ENCODE measurements at places on chromosomes 3 and 15.

GRCh38 chr15:72166716-72167417, 30.7 kb downstream of the GRAMD2A start:
- no peak for DNase-seq

DNA sequence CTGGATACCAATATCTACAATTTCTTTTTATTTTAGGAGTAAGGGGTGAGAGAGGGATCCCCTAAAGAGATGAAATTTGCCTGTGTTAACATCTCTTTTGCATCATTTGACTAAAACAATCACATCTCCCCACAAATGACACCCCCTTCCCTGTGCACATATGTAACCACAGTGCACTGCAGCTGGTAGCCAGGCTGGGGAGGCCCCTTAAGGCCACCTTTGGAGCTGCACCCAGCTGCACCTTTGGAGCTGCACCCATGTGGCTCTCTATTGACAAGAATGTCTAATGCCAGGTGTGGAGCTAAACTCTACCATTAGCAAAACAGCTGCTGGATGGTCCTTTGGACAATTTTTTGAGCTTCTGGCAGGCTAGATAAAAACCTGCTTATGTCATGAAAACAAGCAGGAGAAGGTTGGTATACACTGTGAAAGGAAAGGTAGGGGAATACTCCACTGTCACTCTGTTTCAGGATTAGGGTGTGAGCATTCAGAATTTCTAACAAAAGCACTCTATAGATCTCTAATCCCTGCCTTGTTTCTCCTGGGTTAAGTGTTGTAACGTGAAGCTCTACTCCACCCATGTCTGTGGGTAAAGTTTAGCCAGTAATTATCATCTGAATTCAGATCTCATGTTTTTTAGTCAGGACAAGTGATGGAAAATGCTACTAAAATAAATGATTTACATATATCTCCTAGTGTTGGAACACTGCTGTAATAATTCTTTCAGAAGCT, 52.1 kb downstream of the TFG start:
- DNase-seq = no peak

DNA sequence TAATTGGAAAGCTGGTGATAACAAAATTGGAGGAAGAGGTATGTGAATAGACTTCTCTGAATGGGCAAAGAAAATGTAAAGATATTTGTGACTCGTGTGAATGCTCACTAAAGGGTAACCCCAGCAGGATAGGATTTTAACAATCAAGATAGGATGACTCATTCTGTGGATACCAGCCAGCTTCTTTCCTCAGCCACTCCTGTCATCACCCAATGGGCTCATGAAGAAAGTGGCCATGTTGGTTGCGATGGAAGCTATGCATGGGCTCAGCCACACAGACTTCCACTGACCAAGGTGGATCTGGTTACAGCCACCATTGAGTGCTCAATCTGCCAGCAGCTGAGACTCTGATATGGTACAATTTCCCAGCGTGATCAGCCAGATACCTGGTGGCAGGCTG, 40.9 kb downstream of the STRIT1 start:
- DNase-seq = no peak

- DNase-seq = no peak
These were observed 69.6 kb upstream of the RASGRF1 start for GRCh38 chr15:79160211-79160610.

DNA sequence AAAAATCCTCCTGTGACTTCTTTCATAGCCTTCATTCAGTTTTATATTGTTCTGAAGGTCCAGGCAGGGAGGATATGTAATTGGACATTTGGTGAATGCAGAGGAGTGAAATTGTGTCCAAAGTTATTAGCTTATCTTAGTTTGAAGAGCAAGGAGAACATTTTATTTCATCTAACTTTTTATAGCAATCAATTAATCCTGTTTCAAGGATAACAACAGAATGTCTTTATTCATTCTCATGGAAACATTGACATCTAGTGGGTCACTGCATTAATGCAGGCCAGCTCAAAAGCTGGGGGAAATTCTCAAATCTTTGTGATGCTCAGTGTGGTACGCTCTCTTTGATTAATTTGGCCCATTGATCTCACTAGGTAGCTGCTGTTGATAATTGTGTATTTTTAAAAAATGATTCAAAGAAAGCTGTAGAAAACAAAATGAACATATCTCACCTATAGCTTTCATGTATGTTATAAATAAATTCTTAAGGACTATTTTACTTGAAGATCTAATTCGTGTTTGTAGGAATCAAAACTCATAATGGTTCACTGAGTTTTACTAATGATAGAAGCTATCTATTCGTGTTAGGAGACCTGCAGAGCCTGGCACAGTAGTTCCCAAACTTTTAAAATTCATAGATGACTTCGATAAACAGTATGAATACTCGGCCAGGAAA, 150.8 kb upstream of the KCNMB2 start:
- no peak for DNase-seq

- no peak for DNase-seq
These were observed 329.8 kb downstream of the MCTP2 start for GRCh38 chr15:94561036-94561689.

- no peak for DNase-seq
These were observed 55.9 kb downstream of the PGPEP1L start for GRCh38 chr15:98951493-98952320.

DNA sequence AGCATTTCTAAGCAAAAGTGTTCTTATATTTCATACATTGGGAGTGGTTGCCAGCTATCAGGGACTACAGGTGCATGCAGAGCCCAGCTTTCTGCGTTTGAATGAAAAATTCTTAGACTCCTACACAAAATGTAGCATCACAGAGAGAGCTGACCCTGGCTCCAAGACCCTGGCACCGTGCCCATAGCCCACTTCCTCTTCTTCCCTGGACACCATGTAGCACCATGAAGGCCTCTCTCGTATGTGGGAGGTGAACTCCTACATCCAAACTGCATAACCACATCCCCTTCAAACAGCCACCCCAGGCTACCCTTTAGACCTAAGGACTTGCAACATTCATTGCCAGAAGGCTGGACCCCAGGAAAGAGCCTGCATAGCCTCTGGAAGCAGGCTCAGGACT, 35.8 kb upstream of the ATOSA start:
- DNase-seq = no peak

- DNase-seq = no peak
These were observed 61.7 kb downstream of the LDHAL6B start for GRCh38 chr15:59268168-59268851.

DNA sequence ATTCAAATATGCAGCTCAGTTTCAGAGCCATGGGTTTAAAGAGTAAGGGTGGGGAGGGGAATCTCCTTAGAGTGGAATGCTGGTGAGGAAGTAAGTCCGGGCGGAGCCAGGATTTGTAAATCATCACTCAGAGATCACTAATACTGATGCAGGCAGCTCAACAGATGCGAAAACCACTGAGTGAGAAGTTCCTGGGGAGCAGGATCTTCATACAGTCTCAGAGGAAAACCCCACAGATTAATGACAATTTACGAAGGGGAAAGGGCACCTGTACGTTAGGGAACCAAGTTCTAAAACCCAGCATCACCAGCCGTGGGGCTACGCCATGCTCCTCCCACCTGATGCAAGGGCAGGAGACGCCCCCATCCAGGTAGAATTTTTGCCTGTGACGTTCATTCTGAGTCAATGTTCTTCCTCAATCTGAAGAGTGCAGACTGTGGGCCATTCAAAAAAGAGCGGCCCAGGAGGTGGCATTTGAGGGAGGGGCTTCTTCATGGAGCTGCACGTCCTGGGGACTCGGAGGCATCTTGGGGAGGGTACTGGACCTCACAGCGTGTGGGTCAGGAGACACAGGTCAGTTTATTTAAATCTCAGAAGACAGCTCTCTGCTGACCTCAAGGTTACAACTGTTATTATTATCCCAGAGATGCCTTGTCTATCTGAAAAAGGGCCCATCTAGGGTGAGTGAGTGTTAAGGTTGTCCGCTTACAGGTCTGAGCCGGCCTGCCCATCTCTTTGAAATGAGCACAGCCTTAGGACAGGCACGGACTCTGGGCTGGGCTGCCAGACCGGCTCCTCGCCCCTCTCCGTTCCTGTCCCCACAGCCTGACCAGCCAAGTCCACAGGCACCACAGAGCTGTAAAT, 228.0 kb downstream of the XXYLT1 start:
- no peak for DNase-seq

GRCh38 chr3:122395582-122395981, 11.6 kb downstream of the FAM162A start:
- DNase-seq = no peak

DNA sequence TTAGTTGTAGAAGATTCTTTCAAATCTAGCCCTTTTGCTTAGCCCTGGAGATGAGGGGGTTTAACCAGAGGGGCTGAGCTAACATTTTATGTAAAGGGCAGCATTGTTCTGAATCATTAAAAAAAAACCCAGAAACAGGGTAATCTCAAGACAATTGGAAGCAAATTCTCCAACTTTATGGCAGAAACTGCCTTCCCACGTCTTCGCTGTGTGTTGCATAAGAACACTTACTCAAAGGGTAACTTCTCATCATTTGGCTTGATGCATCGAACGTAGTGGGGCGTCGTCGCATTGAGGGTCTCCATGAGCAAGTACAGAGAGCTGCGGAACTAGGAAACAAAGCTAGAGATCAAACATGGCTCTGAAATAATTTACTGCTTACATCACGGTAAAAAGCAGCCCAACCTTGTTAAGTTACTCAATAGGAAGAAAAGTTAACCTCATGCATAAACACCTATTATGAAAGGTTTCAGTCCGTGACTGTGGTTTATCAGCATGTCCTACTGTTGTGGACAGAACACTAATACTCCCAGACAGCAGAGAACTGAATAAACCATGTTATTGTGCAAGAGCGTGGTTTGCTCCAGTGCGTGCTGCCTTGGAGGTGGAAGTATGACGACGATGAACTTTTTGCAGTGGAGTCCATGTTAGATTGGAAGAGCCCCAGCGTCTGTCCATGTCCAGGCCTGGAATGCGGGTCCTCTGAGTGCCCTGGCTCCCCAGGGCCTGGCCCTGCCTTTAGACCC, 48.7 kb downstream of the MYO5C start:
- DNase-seq = peak; percentile 8

- no peak for DNase-seq
These were observed 374.1 kb downstream of the RORA start for GRCh38 chr15:60854858-60855564.

DNA sequence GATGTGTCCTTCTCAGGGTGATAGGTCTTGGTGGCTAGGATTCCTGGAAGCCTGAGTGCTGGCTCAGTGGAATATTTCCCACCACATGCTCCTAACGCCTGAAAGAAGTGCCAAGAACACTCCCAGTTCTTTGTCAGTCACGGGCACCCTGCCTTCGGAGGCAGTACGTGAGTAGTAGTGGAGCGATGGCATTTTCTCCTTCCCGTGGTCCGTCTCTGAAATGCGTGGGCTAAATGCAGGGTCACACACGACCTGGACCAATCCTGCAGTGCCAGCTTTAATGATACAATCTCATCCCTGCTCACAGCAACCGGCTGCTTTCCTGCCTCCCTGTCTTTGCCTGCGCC, 14.5 kb downstream of the H1-8 start:
- DNase-seq = no peak

GRCh38 chr3:169280010-169280585, 383.4 kb downstream of the MECOM start:
- no peak for DNase-seq

DNA sequence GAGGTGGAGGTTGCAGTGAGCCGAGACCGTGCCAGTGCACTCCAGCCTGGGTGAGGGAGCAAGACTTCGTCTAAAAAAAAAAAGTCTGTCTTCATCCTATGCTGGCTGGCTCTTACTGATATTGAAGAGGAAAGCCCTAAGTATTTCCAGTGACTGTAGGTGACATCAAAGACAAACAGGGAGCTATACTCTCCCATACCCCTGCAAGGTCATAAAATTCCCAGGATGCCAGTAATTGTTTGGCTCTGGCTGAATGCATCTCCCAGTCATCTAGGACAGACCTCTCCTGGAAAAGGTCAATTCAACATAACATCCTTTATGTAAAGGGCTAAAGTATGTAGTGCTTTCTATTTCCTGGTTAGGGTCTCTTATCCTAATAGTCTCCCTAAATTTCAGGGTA, 8.0 kb downstream of the ZBBX start:
- DNase-seq = no peak

DNA sequence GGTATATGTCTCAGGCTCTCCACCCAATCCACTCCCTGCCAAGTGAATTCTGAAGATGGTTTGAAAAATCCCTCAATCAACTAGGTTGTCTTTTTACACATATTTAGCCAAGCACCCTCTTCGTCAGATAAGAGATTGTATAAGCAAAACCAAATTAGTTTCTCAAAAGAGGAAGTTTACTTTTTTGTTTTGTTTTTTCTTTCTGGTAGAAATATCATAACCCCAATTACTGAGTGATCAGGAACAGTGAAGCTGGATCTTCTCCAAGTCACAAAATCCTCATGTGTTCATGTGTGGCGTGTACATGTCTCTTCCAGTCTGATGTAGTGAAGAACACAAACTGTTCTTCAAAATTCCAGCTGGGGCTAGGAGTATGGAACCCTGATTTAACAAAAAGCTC, 180.6 kb downstream of the FOXP1 start:
- no peak for DNase-seq

DNA sequence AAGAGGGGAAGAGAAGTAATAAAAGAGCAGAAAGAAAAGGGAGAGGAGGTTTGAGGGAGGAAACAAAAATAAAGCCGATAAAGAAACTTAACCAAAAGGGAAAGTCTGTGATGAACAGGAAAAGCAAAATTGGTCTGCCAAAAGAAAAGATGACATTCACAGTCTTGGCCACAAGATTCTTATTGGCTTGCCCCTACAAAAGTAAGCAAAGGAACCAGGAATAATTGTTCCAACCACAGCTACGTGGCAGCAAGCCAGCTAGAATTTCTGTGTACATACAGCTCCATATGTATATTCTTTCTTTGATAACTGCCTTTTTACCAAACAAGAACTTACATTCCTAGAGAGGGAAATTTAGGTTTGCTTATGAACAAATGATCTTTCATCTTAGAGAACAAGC, 79.6 kb downstream of the MLH1 start:
- DNase-seq = no peak

GRCh38 chr15:89329329-89330084, 5.1 kb downstream of the POLG start:
- no peak for DNase-seq

- DNase-seq = no peak
These were observed 8.5 kb downstream of the PDIA5 start for GRCh38 chr3:123075359-123075758.

- DNase-seq = no peak
These were observed 71.9 kb upstream of the MBNL1 start for GRCh38 chr3:152196782-152197181.

DNA sequence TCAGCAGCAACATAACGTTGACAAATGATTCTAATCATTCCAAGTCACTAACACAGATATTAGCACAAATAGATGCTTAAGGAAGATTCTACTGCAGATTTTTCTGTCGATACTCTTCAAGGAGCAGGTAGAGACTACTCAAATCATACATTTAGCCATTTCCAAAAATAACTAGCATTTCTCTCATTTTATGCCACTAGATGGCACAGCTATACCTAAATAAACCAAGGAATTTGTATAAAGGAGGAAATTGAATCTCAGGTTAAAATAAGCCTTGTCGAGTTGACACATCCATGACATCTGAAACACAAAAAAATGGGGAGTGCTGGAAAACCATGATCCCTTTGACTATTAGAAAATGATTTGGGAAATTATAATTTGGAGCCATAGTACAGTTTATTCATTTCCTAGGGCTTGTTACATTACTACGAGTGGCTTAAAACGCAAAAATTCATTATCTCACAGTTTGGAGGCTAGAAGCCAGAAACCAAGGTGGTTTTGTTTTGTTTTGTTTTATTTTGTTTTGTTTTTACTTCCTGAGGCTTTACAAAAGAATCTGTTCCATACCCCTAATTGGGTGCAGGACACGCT, 59.5 kb upstream of the STRIT1 start:
- no peak for DNase-seq
